ENCODE measurements at places on chromosomes 12 and 14.

DNA sequence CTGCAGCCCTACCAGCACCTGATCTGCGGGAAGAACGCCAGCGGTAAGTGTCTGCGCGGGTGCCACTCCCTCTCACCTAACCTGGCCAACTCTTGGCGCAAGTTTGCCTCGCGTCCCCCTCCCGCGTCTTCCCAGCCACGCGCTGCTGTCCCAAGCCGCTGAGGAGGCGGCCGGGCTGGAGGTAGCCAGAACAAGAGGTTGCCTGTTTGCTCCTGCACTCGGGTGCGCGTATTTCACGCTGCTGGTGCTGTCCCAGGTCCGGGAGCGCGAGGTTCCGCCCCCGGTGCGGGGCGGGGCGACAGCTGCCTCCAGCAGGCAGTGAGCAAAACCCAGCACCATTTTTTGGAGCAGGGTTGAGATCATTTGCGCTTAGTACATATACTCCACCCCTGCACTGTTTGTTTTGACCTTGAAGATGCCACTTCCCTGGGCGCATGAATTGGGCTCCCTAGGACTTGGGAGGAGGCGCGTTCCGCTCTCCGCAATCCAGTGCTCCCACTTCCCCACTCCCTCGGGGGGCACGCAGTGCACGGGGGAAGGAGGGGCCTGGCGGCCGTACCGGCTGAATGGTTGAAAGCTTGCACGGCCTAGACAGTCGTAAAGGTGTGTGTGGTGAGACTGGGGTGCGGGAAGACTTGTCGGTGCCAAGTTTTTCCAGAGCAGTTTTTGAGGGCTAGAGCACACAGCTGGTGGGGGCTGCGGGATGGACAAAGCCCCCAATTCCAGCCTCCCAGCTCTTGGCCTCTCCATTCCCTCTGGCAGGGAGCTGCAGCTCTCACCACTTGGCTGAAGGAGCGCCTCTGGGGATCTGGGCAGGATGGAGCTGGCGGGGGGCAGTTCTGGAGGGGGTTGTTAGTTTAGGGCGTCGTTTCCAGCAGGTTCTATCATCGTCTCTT lies 226.9 kb upstream of the CRY1 start:
- DNase-seq = peak; percentile 38

DNA sequence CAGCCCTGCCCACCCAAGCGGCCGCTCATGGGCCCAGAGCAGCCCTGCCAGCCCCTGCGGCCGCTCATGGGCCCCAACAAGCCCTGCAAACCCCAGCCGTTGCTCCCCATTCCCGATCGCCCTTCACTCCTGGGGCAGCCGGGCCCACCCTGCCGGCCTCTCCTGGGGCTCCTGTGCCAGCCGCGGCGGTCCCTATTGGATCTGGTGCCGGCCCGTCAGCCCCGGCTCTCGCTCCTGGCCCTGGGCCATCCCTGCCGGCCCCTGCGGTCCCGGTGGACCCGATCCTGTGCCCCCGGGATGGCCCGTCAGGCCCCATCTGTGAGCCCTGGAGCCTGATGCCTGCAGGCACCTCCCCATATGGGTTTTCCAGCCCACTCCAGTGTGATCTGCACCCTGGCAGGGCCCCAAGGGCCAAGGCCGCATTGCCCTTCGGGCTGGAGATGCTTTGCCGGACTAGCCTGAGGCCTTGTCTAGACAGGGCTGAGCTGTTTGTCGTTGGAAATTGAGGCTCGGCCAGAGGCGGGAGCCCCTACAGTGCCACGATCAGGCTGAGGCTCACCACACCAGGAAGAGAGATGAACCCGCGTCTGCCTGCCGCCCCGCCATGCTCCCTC lies 20.3 kb downstream of the FBRSL1 start:
- no peak for DNase-seq

DNA sequence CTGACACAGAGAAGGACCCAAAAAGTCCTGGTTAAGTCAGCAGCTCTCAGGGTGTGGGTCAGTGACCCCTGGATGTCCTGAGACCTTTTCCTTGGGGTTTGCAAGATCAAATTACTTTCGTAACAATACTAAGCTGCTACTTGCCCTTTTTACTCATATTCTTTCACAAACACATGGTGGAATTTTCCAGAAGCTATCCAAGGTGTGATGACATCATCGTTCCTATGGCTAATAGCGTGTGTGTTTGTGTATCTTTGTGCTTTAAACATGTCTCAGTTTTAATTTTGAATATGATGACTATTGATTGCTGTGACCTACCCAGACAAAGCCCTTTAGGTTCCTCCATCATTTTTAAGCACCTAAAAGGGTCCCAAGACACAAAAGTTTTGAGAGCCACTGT lies 176.2 kb downstream of the PHETA1 start:
- DNase-seq = no peak

GRCh38 chr14:87179936-87180335 lies 813.0 kb downstream of the GALC start:
- no peak for DNase-seq

- peak; percentile 25 for DNase-seq
Observed at GRCh38 chr14:80390906-80391305, 179.6 kb upstream of the DIO2 start.

DNA sequence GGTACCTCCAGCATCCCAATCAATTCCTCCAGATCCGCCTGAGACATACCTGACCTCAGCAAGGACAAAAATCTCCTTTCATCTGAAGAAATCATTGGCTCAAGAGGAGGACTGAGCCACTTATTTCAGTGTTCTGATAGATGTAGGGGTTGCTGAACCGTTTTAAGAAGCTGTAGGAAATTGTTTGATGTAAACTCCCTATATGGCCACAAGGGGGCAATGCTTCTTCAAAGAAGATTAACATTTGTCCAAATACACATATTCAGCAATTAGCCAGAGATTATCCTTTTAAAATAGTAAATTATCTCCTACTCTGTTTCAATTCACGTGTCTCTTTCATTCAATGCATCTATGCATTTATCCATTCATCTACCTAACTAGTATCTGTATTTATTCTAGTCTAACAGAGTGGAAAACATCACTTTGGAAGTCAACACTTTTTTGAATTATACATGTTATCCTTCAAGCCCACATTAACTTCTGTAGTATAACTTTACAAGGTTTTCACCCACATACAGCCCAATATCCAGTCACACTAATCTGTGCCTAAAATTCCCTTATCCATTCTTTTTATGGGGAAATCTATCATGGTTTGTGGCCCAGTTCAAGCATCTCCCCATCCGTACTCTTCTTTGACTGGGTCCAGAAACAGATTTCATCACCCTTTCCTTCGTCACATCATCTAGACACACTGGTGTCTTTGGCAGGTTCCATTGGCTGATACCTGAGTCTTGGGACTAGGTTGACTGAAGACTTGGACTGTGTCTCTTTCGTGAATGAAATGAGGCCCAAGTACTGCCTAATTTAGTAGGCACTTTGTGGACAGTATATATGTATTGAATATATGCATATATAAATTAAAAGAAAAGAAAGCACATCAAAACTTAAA lies 411.0 kb upstream of the OR4E1 start:
- no peak for DNase-seq

DNA sequence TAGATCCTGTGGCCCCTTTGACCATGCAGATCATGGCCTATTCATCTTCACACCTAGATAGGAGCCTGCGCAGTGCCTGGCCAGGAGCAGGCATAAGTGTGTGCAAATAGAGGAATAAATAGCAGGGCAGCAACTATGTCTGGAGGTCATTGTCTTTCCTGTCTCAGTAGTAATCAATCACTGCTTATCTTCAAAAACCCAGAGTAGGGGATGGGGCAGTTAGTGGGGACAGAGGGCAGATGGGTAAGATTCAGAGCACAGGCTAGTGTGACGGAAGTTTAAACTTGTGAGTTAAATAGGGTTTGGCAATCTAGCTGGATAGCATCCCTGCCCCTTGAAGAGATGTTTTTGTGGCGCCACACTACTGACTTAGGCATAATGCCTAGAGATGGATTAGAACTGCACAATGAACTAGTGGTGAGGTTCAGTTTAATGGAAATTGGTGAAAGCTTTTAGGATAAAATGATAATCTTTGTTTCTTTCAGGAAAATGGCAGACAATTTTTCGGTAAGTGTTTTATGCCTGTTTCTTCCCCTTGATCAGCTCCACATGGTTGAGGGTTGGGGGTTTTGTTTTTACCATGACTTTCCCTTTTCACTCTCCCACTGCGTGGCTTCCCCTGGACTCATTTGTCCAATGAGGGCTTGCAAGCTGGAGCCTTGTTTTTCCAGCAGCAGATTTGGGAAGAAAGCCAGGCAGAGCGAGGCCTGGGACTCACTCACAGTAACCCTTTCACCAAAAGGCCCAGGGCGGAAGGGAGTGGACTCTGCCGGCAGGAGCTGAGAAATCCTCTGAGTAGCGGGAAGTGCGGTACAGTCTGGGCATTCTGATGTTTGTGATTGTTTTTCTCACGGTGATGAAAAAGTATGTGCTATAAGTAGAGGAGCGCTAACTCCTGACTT lies 8.1 kb downstream of the LGALS3 start:
- peak; percentile 79 for DNase-seq

DNA sequence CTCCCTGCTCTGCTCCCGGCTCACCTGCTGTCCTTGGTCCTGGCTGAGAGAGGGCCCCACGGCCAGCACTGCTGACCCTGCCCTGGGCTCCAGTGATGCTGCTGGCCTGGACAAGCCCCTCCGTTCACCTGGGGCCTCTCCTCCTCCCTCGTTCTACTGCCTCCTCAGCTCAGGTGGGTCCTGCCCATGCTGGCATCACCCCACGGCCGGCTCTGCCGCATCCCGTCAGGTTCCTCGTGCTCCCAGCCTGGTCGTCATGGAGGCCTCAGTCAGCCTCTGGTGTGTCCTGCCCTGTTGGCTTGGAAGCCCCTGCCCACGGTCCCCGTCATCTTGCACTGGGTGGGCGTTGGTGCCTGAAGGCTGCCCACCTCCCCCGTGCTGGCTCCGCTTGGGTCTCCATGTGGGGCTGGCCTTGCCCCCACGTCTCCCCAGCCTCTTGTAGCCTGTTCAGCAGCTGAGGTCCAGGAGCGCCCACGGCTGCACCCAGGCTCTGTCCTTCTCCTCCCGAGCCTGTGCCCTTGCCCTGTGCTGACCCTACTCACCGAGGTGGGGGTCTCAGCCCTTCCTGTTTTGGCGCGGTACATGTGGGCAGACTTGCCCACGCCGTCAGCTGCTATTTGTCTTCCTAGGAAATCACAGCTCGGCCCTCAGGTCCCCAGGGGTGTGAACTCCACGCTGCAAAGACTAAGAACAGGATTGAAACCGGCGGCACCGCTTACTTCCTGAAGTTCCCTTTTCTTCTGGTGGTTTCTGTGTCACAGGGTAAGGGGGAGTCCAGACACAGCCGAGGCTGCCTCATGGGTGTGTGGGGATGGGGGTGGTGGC lies 121.6 kb downstream of the TMEM121 start:
- no peak for DNase-seq

DNA sequence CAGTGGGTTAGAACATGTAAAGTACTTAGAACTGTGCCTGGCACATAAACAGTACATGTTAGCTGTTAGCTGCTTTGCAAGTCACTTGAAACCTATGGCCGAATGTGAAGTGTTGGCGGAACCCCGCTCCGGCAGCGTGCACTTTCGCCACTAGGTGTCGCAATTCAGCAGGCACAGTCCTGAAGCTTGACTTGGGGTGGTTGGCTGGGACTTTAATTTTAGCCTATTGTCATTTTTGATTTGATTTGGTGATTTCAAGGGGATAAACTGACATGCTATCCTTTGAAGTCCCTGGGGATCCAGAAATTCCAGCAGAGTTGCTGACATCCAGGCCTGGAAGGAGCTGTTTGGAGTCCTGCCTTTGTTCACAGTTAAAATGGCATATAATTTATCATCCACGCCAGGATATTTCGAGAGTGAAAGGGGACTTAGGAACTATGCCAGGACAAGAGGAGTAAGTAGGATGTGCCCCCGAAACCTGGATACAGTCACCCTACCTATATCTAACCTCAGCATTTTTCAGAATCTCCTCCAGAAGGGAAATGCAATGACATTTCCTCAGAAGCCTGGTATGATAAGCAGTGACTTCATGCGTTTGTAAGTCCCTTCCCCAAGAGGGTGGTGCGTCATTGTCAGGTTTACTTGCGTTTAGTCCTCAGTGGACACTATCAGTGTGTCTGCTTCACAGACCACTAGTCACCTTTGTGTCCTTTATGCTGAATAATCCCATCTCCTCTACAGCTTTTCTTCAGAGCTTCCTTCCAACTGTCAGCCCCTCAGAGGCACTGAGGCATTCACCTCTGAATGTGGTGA lies 3.5 kb upstream of the TSPAN9 start:
- DNase-seq = no peak

DNA sequence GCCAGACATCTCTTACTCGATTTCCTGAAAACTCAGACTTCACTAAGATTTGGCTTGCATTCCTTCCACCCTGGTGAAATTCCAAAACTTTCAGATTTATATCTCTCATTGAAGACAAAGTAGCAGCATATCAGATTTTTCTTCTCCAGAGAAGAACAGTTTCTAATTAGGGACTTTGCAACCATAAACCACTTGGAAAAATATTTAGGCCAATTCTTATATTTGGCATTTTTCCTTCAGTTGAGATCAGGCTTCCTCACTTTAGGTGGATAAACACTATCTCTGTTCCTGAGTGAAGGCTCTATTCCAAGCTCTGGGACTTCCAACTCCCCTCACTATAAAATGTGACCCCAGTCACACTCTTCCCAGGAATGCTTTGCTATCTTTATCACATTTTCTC lies 1434.3 kb upstream of the FLRT2 start:
- DNase-seq = no peak

DNA sequence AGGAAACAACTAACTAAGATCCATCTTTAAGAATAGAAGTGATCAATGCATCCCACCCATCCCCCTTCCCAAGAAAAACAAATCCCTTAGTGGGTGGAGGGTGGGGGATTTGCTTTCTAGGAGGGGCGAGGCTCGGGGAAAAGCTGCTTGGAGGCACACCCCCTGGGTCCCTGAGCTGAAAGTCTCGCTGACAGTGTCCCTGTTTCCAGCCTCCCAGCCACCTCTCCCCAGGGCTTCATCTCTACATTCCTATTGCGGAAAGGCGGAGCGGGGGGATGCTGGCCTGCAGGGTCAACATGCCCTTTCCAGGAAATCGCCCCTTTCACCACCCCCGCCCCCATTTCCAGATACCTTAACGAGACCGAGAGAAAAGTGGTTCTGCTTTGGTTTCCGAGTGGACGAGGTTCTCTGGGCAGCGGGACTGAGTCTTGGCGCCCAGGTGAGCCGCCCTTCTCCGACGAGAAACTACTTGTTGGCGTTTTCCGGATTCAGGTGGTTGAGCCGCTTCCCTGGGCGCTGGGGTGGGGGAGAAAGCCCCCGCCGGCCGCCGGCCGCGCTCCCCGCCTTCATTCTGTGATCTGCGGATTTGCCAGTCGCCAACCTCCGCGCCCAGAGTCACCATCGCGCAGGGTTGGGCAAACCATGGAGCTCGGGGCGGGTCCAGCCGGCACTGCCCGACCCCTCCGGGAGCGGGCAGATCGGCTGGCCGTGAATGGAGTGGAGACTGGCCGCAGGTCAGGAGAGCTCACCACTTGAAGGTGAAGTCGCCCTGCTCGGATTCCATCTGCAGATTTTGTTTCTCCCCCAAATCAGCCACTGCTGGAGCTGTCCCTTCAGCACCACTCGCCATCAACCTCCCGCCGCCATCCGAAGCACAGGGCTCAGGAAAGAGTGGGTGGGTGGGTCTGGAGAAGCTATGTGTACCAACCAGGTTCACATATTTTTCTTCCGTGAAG lies 505 bp downstream of the KCNC2 start:
- DNase-seq = no peak

GRCh38 chr12:52300796-52301691 lies 9.7 kb upstream of the KRT81 start:
- no peak for DNase-seq
